ENCODE measurements at places on chromosomes 11 and 22. TPM values are rescaled to one million over a fixed set of nuclear protein-coding genes. Genes with fewer than 3 reads are reported as not detected.

- DNase-seq: no peak
These were observed 6.8 kb downstream of the SLN start for GRCh38 chr11:107705027-107705426.

Gene PRRG4
- 26.7 TPM for total RNA-seq

DNA sequence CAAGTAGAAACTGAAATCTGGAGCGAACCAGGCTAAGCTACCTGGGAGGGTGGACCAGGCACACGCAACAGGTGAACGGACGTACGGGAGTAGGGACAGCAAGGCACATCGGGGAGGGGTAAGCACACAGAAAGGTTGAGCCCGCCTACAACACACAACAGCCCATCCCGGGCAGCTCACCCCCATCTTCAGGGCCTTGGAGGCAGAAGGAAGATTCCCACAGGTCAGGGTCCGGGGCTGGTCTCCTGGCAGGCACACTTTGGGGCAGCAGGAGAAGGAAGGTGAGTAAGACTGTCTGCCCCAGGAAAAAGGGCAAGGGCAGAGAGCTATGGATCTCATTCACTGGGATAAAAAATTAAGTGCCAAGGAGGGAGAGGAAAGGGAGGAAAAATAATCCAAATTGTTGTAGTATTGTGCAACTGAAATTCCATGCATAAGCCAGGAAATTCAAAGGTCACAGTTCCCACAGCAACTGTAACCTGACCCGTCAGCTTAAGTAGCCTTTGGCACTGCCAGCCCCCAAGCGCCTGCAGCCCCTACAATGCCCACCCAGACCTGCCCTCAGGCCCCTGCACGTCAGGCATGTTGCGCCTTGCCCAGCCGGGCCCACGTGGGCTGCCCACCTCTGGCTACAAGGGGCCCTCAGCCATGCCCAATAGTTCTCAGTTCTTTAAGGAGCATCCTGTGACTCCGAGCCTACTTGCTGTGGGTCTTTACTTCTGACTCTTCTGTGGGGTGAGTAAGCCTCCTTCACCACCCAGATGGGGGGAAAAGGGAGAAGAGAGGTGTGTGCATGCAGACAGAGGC is 51.8 kb downstream of the MICAL3 start:
- no peak for DNase-seq

DNA sequence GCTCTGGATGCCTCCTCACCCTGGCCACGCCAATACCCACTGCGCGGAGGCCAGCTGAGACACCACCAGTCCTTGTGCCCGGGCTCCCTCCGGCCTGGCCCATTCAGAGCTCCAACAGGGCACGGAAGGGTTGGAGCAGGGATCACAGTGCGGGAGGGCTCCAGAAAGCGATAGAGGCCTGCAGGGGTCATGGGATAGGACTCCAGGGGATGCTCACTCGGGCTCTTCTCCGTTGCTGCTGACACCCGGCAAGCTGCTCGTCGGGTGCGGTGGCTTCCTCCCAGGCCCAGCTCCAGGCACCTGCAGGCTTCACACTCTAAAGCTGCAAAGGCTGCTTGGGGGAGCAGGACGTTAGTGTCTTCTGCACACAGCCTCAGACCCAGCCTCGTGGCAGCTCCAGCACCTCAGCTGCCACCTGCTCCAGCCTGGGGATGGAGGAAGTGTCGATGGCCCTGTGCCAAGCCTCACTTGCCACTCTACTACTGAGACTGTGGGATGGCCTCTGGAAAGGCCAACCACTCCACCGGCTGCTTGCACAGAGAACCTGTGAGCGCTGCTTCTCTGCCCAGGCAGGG is 10.6 kb downstream of the WNT7B start:
- DNase-seq: no peak

Gene POU2AF3
- total RNA-seq: 4.4 TPM

GRCh38 chr22:28741785-28742561 is at the start of the genes CHEK2 and HSCB:
Gene CHEK2, minus strand, starts transcription at chr22:28741820. Its CDS starts 7,099 bp downstream, at chr22:28734721.
Gene HSCB, plus strand, starts transcription at chr22:28742039. Its CDS starts 57 bp downstream, at chr22:28742096.
- DNase-seq: peak; percentile 98

All from tibial nerve (tissue), 4 donors.